ENCODE measurements at places on chromosomes 6 and 20. TPM values are rescaled to one million over a fixed set of nuclear protein-coding genes. Genes with fewer than 3 reads are reported as not detected.

C6orf15 gene
- polyA plus RNA-seq: not detected

CALHM4 gene
- polyA plus RNA-seq: not detected

DNAH8 gene
- not detected for polyA plus RNA-seq

DCDC2 gene
- 0.64 TPM for polyA plus RNA-seq

ELOVL2 gene
- 0.12 TPM for polyA plus RNA-seq

LAMA5 gene
- 168 TPM for polyA plus RNA-seq

LINC00237 gene
- polyA plus RNA-seq: not detected

CCND3 gene
- 43.1 TPM for polyA plus RNA-seq

OR12D2 gene
- polyA plus RNA-seq: not detected

CCN6 gene
- 0.17 TPM for polyA plus RNA-seq
